NCI-H510A treated with DMSO at 0.1 percent for 48 hours (cell line): ENCODE measurements at places on chromosomes 6 and 20.

GRCh38 chr6:169014211-169015197, 239.1 kb downstream of the THBS2 start:
- DNase-seq: no peak

GRCh38 chr6:138785980-138786379, 9.9 kb upstream of the ECT2L start:
- no peak for DNase-seq

DNA sequence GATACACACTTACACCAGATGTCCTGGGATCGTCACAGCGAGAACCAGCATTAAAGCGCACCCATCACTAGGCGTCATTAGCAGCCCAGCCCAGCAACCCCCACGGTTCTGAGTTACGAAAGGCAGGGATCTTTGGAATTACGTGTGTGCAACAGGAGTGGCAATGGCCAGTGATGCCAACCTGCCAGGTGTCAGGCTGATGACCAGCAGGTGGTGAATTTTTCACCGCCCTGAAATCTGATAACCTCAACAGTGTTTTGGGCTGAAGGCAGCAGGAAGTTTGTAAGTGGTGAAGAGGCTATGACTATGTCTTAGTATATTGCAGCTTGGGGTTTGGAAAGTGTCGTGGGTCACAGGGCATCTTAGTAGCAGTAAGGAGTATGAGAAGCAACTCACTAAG, 166.1 kb downstream of the TMEM242 start:
- peak; percentile 71 for DNase-seq

- no peak for DNase-seq
Measured at GRCh38 chr6:9532621-9533557, 882.0 kb downstream of the TFAP2A start.

DNA sequence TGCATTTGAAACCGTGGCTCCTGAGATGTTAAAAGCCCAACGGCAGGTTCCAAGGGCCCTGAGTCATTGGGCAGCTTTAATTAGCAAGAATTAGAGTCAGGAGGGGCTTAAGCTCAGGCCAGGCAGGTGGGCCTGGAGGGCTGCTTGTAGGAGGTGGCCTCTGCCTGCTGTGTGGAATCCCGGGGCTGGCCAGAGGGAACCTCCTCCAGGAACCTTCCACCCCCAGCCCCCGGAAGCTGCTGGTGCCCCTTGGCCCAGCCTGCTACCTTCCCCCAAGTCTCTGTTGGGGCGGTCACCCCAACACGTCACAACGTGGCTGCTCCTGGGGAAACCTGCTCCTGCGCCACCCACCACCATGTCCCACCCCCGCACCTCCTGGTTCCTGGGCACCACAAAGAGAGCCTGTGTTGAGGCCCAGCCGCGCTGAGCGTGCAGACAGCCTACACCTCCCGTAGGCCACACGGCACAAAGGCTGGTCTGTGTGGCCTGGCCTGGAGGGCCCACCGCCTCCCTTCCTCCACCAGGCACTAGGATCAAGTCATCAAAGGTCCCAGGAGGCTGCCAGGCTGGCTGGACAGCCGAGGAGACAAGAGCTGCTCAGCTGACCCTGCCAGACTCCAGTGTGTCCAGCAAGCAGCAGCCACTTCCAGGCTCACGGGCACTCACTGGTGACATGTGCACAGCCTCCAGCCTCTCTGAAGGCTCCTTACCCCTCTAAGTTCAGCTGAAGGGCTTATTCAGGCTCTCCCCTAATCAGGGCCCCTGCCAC, 86.3 kb downstream of the SNX5 start:
- no peak for DNase-seq

DNA sequence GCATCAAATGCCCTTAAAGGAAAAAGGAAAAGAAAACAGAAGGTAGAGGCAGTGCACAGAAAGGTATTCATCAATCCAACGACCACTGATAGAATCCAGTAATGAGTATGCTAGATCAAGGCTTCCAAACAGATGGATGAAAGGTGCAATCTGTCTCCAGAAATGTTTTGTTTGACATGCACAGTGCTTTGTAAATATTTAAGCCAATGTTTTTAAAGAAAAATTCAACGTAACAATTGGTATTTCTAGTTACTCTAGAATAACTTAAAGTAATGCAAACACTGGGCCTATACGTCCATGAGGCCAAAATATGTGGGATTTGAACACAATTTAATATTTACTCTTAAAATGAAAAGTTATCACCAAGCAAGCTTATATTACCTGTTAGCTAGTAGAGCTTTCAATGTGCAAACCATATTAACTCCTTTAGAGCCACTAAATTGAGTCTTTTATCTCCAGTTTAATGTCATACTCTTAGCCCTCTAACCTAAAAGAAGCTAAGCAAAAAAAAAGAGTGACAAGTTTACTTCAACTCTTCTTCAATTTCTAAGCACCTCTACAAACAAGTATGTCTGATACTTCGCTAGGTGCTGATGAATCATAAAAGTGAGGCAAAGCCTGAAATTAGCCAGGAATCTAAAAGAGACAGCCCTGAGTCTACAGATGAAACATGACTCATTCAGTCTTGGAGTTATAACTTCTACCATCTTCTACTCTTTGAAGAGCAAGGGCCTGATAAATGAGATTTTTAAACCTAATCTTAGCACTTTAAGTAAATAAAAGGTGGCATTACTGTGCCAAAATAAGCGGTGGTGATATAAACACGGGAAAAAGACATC, 169.8 kb downstream of the PTPRK start:
- DNase-seq: no peak

- no peak for DNase-seq
Measured at GRCh38 chr20:38227420-38228360, 32.8 kb downstream of the KIAA1755 start.

DNA sequence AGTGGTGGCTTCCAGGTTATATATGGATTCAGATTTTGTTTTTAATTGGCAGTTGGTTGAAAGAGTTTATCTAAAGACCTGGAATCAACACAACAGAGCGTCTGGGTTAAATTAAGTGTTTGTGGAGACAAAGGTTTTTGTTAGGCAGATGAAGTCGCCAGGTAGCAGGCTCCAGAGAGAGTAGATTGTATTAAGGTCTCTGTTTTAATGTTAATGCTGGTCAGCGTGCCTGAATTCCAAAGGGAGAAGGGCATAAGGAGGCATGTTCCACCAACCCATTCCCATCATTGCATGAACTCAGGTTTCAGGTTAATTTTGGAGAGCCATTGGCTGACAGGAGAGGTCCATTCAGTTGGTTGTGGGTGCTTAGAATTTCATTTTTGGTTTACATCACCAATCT, 744.1 kb upstream of the GJE1 start:
- DNase-seq: no peak

DNA sequence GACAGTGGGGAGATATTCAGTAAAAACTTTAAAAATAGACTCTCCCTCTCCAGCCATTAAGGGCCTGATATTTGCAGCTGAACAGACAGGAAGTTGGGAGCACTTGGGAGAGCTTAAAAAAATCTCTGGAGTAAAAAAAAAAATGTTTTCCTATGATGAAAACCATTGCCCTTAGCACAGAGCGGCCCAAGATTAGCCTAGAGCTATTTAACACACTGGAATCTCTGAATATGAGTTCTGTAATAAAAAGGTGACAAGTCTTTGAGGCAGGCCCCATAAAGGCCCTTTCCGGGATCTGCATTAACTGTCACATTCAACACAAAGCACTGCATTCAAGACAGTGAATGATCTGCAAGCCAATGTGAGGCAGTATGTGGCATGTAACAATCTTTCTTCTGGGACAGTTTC, 393.7 kb downstream of the ZFAND3 start:
- DNase-seq: no peak

DNA sequence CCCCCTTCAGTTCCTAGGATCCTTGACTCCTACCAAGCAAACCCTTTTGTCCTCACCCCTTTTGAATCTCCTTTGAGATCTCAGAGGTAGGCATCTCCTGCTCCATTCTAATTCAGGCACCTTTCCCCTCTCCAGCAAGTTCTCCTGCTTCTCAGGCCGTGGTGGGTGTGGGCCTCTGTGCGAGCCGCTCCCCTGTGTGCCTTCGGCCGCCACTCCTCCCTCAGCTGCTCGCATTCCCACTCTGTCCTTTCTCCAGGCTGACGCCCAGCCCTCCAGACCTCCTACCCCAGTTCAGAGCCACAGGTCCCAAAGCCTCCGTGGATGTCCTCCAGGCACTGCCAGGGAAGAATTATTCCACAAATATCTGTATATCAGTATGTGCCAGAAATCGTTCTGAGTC, 19.7 kb upstream of the RPS6KA2 start:
- DNase-seq: no peak

- DNase-seq: no peak
Measured at GRCh38 chr20:64021124-64021975, 14.6 kb upstream of the C20orf204 start.

- no peak for DNase-seq
Measured at GRCh38 chr6:166343150-166343487, 774 bp upstream of the SFT2D1 start.

DNA sequence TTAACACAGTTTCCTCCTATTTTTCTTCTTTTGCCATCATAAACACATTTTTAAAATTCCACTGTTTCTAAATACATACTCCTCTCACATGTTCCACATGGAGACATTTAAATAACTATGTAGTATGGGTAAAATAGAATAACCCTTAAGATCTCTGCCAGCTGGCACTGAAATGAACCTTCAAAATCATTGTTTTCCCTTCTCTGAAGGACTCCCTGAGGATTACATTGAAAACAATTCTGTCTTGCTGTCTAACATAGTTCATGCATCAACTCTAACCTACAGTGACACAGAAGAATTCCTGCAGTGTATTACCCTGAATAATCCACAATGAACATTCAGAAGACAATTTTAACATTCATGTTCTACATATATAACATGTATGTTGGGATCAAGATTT, 1361.8 kb upstream of the CITED2 start:
- DNase-seq: no peak

- no peak for DNase-seq
Measured at GRCh38 chr6:111027219-111027618, 45.4 kb downstream of the RPF2 start.

DNA sequence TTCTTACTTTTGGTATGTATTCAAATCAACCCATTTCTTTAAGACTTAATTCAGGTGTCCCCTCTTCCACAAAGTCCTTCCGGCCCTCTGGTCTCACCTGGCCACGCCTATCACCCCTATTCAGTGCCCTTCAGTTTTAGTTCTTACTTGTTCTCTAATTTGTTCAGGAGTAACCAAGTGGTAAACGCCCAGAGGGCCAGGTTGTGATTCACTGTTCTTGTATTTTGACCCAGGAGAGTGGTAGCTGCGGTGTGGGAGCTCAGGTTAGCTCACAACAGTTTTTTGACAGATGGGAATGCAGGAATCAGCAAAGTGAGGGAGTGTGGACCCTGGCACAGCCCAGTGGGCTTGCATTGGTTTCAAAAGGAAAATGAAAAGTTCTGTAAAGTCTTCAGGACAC, 81.7 kb upstream of the RIPOR2 start:
- no peak for DNase-seq

DNA sequence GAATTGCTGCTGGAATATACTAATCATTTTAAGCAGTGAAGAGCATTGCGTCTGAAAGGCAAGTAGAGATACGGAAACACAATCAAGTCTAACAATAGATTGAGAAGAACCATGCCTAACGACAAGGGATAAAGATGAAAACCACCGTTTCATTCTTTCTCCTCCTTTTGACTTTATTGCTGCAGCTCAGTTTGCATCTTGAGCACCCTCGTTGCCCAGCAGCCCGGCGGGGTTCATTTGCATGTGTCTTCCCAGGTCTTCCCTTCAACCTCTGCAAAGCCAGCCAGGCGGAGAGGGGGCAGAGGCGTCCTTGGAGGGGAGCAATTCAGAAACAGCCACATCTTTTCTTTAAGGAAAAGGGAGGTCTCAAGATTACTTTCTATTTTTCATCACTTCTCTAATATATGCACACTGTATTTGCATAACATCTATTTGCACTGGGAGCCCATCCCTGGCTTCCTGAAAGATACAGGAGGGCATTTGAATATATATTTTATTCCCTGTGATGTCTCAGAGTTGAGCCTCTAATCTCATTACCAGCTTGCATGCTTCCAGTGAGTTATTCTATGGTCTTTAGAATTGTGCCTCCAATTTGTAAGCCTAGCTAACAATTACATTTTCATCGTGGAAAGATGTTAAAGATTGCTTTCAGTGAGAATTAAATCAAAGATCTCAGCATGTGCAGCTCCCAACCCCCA, 18.7 kb upstream of the PXDC1 start:
- DNase-seq: no peak

- no peak for DNase-seq
Measured at GRCh38 chr6:137852346-137852745, 14.7 kb upstream of the TNFAIP3 start.

DNA sequence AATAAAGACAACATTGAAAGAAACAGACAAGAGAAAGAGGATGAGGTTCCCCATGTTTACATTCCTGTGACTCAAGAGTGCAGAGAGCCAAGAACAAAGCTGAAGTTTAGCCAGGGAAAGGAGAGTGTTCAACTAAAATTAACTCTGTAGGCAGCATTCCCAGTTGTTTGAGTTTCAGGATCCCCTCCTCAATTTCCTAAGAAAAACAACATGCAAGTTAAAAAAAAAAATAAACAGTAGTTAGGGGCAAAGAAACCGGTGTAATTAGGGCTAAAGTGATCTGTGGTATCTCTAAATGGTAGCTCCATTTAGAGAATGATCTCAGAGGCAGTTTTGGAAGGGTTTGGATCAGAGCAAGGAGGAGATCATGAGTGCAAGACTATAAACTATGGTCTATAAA, 30.9 kb upstream of the RAB23 start:
- no peak for DNase-seq

DNA sequence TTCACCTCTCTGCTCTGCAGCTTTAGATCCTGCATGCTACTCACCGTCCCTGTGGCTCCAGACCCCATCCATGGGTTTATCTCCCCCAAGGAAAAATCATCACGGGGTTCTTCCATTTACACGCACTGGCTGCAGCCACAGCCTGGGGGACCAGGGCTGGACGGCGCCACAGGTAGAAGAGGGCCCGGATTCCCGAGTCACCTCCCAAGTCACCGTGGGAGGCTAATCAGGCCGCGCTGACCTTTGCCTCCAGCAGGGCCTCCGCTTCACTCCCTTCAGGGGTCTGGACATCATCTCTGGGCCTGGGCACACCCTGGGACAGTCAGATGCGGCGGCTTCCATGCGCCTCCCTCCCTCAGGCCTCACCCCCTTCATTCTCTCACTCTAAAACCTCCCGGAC, 47.8 kb upstream of the ENTPD6 start:
- no peak for DNase-seq
